CD14-positive monocyte (primary cell): ENCODE measurements at places on chromosomes 6 and 20.

DNA sequence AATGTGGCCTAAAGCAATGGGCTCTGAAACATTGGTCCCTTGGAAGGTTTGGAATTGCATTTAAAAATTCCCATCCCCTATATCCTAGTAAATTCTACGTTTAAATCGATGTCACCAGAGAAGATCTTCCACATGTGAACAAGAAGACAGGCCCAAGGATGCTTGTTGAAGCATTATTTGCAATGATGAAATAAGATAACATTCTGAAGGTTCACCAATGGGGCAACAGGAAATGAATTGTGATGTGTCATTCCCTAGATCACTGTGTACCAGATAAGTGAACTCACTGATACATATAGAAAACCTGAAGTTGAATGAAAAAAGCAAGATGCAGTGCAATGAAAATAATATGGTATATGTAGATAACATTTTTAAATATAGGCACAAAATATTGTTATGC, 464.3 kb upstream of the BTBD3 start:
- DNase-seq = peak; percentile 54

DNA sequence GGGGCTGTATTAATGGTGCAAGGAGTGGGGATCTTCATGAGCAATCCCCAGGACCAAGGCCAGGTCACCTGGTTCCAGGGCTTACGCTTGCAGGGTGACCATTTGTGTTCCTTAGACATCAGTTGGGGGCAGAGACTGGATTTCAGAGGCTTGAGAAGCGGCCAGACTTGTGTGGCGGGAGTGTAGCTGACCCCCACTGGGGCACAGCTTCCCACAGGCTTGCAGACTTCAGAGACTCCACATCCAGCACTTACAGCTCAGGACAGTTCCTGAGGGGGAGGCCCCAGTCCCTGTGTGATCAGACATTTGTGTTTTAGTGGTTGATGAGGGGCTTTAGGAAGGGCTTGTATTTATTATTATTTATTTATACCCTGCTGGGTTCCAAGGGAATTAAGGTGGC, 15.3 kb downstream of the TJAP1 start:
- no peak for DNase-seq

DNA sequence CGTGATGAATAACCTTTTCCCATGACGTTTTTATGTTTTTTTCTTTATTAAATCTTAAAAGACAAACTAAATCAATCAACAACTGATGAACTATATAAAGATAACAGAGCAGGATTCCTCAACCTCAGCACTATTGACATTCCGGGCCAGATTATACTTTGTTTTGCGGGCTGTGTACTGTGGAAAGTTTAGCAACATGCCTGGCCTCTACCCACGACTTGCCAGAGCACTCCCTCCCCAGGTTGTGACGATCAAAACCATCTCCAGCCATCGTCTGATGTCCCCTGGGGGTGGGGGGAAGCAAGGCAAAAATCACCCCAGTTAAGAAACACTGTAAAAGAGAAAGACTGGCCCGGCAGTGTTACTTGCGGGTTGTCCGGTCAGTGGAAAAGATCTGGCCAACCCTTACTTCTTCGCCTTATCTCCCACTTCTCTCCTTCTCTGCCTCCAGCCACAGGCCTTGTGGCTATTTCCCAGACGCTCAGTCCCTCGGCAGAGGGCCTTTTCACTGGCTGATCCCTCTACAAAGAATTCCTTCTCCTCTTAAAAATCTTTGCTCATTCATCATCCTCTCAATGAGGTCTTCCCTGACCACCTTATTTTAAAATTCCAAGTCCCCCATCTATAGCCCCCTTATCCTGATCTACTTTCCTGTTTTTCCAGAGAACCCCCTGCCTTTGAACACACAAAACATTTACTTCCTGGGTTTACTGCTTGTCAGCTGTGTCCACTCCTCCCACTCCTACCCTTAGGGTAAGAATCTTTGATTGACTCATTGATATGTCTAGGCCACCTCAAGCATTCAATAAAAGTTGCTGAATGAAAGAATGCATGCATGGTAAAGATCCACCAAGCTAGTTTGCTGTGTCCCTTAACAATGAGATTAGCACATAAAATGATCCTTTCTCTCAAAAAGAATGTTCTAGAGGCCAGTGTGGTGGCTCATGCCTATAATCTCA, 14.7 kb upstream of the RAB22A start:
- no peak for DNase-seq

DNA sequence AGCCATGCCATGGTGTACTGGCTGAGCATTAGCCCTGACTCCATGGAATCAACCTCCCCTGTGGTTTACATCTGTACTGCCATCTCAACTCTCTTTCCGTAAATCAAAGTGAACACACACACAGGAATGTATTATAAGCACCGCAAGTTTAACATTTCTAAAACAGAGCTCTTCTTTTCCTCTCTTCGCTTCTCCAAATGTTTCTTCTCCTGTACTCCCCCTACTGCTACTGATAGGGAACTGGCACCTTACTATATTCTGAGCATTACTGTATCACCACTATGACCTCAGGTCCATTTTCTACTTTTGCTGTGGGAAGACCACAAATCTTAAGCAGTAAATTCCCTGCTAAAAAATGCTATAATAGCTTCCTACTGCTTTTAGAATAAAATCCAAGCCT, 101.2 kb downstream of the NUS1 start:
- DNase-seq = no peak

- peak; percentile 78 for DNase-seq
Measured at GRCh38 chr6:4316867-4317400, 181.6 kb upstream of the ECI2 start.

DNA sequence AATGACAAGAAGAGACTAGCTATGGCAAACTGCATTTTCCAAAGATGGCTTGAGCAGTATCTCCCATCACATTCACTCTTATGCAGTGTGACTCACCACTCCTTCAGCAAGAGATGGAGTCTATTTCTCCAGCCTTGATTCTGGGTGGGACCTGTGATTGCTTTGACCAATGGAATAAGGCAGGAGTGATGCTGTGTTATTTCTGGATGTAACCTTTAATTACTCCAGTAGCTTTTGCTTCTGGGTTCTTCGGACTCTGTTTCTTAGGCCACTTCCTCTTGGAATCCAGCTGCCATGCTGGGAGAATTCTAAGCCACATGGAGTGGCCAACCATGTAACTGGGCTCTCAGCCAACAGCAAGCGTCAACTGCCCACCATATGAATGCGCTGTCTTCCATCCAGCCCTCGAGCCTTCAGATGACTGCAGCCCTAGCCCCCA, 50.7 kb downstream of the TGM2 start:
- no peak for DNase-seq

DNA sequence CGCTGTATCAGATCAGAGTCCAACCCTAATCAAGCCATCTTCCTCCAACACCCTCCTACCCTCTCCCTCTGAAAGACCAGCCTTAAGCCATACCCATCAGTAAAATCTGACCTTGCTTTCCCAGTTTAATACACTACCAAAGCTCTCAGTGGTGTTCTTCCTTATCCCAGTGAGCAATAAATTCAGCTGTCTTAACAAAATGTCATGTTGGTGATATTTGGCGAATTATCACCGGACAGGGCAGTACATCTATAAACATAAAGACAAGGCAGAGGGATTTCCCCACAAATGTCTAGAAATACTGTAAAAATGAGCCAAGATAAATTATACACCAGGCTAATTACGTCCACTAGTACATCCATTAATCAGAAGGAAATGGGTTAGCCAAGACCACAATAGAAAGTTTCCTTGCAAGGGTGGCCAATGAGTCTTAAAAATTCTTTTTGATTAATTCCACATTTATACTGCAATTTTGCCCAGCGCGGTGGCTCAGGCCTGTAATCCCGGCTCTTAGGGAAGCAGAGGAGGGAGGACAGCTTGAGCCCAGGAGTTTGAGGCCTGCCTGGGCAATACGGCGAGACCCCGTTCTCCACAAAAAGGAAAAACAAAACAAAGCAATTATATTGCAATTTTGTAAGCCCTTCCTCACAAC, 905 bp downstream of the RARS2 start:
- no peak for DNase-seq

- DNase-seq = no peak
Measured at GRCh38 chr6:111503194-111503593, 20.2 kb upstream of the REV3L start.

DNA sequence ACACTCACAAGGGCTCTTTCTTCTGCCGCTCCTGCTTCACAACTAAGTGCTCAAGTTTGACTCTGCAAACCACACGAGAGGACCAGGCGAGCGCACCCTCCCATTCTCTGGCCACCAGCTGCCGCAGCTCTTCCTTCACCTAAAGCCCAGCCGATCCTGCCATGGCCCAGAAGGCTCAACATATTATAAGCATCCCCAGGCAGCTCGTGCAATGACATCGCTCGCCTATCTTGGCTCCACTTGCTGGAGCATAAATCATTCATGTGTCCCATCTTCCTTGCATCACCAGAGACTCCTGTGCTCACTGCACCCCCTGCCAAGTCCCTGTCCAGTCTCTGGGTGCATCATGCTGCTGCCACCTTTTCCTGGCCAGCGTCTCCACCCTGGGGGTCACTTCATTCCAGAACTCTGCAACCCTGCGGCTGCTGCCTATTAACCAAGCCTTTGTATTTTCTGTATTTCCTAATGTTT, 59.0 kb downstream of the PSMG4 start:
- DNase-seq = no peak

GRCh38 chr6:25017932-25018567, 82.3 kb upstream of the RIPOR2 start:
- peak; percentile 85 for DNase-seq

GRCh38 chr6:151209071-151209831, 30.5 kb upstream of the AKAP12 start:
- DNase-seq = no peak

DNA sequence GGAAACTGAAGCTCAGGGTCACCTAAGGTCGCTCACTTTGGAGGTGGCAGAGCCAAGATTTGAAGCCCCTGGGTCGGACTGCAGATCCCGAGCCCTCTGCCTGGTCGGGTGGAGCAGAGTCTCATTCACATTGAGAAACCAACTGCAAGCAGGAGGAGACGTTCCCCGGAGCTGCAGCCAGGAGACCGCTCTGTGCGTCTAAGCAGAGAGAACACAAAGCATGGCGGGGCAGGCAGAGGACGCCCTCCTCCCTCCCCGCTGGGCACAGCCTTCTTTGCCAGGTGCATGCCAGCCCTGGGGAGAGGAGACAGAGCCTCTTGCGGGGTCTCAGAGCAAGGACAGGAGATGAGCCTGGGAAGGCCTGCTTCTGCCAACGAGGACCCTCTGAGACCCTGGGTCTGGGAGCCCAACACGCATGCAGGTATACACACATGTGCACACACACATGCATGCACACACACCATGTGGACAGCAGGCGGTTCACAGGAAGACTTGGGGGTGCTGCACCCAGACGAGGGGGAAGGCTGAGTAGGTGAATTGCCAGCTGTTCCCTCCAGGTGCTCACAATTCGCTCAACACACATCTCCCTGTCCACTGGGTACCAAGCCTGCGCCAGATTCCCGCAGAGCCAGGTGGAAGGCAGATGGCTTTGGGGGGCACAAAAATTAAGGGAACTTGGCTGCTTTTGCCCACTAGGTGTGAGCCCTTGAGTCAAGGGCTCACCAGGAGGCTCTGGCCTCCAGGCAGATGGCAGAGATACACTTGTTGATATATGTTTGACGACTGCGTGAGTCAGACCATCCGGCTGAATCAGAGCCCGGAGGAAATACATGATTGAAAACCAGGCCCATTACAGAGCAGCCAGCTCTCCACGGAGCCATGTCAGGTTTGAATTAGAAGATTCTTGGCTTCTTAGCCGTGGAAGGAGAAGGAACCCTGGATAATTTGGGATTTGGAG, 5.5 kb upstream of the NTSR1 start:
- DNase-seq = peak; percentile 70

GRCh38 chr20:47680804-47681529, 104.3 kb downstream of the SULF2 start:
- no peak for DNase-seq

GRCh38 chr6:46452312-46452917, 38.8 kb downstream of the RCAN2 start:
- DNase-seq = no peak

GRCh38 chr6:115091461-115091860, 748.6 kb upstream of the HS3ST5 start:
- no peak for DNase-seq

- no peak for DNase-seq
Measured at GRCh38 chr20:9270831-9271230, 201.9 kb downstream of the PLCB4 start.

- DNase-seq = no peak
Measured at GRCh38 chr6:80126657-80127345, 20.3 kb downstream of the BCKDHB start.
